ENCODE measurements at places on chromosomes 1 and 21.

DNA sequence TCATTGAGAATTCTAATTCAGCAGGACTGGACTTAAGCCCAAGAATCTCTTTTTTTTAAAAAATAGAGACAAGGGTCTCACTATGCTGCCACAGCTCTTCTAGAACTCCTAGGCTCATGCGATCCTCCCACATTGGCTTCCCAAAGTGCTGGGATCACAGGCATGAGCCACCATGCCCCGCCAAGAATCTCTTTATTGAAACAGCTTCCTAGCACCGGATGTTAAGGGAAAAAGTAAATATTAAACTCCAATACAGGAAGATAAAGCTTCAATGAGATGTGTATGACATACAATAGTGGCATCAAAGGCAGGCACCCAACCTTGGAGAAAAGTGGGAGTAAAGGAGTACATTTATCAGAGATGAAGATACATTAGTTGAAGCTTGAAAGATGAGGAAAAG is 25.5 kb downstream of the PUM1 start:
- DNase-seq: no peak

- DNase-seq: no peak
Observed at GRCh38 chr21:37244501-37245095, 22.5 kb downstream of the VPS26C start.

DNA sequence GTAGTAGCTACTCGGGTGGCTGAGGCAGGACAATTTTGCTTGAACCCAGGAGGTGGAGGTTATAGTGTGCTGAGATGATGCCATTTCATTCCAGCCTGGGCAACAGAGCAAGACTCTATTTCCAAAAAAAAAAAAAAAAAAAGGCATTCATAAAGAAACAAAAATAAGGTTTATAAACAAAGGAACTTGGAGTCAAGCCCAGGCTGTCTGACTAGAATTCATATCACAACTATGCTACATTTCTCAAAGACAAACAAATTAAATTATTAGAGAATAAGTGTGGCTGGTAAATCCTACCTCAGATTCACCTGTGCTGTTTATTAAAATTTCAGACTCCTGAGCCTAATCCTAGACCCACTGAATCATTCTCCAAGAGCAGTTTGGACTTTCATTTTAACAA is 4.2 kb downstream of the GCLM start:
- DNase-seq: no peak

GRCh38 chr21:38311765-38312164 is 55.0 kb downstream of the KCNJ15 start:
- DNase-seq: no peak

GRCh38 chr1:23745515-23745914 is 2.2 kb downstream of the ELOA start:
- DNase-seq: no peak

Measured in NCI-H1436 treated with DMSO at 0.1 percent for 48 hours (cell line).